ENCODE measurements at places on chromosomes 1 and 21.

GRCh38 chr1:201758499-201759050 is 70.4 kb upstream of the IPO9 start:
- DNase-seq = no peak

DNA sequence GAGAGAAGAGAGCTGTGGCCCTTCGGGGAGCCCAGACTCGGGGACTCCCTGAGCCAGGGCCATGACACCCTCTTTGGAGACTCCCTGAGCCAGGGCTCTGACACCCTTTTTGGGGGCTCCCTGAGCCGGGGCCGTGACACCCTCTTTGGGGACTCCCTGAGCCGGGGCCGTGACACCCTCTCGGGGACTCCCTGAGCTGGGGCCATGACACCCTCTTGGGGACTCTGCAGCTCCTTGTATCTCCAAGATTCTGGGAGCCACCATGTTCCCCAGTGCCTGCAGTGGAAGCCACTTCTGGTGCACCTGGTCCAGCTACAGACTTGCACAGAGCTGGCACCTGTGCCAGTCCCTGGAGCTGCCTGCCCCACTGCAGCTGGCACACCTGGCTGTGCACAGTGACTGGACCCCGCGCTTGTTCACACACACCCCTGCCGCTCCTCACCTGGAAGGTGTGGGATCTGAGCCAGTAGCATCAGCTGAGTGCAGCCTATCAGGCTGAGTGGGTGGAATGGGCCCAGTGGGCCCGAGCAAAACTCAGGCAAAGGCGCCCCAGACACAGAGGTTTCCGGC is 3.8 kb upstream of the SSU72 start:
- DNase-seq = no peak

- no peak for DNase-seq
These were observed 2.1 kb downstream of the MYBPH start for GRCh38 chr1:203173566-203173965.

DNA sequence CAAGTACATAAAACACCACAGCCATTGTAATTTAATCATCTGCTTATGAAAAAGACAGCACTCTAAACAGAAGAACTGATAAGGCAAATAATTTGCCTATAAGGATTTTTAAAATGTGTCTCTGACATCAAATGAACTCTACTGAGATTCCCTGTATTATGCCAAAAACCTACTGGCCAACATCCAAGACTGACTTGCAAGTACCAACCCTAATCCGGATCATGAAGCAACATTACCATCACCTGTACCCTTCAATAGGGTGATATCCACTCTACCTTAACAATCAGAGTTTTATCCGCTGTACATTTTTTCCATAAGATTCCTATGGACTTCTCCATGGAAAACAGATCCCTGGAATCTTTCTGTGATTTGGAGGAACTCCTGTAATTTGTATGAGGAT is 4.6 kb downstream of the RGS7 start:
- DNase-seq = no peak

DNA sequence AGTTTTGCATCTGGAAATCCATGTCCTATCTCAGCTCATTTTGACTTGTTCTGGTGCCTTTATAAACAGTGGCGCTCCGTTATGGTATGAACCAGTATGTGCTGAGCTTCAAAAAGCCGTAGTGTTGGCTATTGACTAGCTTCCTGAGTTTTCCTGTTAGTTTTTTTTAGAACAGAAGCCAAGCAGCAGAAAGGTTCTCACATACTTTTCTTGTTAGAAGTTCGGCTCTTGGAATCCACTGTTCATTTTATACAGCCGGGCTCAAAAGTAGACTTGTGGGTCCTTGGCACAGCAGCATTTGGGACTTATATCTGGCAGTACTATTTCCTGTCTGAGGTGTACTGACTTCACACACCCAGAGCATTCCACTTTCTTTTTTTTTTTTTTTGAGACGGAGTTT is 63.8 kb downstream of the TBCE start:
- no peak for DNase-seq

- DNase-seq = no peak
These were observed 22.5 kb downstream of the EFCAB7 start for GRCh38 chr1:63545780-63546179.

DNA sequence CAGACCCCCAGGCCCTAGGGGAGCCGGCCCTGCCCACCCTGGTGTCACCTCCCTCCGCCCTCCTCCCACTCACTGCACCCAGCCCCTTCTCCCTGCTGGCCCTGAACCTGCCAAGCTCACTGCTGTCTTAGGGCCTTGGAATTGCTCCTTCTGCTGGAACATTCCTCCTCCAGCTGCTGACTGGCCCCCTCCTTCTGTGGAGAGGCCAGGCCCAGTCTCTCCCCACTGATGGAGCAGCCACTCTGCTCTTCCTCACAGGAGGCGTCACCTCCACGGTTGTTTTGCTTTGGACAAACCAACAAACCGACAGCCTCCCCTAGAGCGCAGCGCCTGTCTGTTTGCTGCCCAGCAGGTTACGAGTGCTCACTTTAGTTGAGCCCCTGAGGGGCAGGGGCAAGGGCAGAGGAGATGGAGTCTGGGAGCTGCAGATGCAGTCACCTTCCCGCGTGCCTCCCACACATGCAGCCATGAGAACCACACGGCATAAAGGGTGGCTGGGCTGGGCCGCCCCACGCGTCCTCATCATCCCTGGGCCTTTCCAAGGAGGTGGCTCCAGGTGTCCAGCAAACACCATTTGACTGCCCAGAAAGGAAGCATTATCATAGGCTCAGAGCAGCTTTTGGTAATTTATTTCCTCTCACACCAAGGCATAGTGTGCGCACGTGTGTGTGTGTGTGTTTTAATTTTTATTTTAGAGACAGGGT is 9.4 kb downstream of the OXCT2 start:
- no peak for DNase-seq

DNA sequence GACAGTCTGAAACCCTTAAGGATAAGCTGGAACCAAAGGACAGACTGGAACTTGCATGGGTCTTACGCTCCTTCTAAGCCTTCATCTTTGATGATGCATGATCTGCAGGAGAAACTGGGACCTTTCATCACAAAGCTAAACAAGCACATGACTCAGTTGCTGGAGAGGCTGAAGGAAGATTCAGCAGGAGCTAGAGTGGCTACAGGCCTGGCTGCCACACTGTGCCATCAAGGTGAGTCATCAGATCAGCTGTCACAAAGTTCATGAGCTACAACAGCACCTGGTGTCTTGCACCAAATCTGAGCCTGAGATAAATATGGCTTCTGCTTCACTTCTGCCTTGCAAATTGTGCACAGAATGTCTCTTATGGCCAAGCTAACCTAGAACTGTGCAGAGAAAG is 95.5 kb upstream of the MARK1 start:
- DNase-seq = no peak

DNA sequence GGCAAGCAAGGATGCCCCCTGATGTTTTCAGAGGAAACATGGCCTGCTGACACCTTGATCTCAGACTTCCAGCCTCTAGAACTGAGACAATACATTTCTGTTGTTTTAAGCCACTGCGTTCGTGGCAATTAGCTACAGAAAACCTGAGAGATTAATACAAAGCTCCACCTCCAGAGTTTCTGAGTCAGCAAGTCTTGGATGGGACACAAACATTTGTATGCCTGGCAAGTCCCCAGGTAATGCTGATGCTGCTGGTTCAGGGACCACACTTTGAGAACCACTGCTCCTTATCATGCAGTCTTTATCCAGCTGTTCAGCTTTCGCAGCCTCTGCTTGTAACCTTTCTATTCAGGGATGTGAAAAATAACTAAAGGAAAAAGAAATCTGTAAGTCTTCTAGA is 565.7 kb upstream of the PLXNA2 start:
- no peak for DNase-seq

DNA sequence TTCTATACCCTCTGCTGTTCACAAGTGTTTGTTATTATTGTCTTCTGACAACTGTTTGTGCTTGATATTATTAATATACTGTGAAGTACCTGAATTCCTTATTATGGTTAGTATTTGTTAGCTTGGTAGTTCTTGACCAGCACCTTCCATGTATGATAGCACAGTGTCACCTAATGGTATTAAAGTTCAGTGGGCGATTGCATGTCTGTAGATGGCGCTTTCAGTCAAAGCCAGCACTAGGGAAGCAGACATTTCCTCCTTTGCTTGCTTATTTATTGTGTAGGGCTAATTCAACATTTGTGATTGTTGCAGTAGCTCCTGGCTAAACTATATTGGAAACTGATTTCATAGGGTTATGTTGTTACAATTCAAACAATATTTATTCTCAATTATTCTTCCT is 218.0 kb downstream of the ZP4 start:
- no peak for DNase-seq
